ENCODE measurements at places on chromosomes 3 and 15.

DNA sequence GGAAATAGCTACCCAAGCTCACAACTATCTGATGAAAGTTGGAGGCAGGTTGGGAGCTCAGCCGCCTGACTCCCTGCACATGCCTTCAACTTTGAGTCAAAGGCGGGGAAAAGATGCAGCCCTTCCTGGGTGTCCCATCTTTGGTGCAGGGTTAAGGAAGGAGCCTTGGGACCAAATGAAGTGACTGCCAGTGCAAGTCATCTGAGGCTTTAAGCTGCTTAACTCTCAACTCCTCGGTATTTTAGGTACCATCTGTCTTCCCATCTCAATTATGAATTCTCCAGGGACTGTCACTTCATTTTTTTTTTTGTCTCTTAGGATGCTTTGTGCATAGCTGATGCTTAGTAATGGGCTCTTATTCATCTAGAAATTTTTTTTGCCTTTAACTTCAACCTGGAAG, 408.8 kb upstream of the C2CD4B start:
- DNase-seq, result no peak

DNA sequence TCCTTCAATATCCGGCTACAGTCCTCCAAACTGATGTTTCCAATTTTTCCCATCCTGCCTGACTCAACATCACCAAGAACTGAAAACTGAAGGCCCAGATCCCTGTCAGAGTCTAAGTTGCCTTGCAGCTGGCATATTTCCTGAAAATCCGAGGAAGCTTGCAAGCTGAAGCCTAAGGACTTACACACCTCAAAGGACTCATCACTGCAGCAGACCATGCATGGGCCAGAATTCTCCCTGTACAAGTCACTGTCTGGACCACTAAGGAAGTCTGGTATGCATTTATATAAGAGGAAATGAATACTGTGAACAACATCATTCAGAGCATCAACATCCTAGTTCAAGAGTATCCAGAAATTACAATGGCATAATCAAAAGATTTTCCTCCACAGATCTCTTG, 548.8 kb upstream of the MDFIC2 start:
- DNase-seq, result no peak

DNA sequence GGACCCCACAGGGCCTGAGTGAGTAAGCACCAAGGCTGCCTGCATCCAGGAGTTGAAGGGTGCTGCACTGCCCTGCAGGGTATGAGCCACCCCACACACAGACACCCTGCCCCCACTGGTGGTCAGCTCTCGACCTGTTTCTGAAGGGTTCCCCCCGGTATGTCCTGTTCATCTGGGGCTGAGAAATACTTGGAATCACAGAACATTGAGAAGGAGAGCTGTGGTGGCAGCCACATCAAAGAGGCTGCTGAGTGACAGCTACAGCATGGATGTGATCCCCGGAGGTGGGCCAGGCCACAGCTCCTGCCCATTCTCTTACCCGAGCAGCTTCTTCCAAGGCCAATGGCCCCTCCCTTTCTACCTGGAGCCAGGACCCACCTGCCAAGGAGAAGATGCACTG, 66.4 kb upstream of the PLXNA1 start:
- DNase-seq, result no peak

DNA sequence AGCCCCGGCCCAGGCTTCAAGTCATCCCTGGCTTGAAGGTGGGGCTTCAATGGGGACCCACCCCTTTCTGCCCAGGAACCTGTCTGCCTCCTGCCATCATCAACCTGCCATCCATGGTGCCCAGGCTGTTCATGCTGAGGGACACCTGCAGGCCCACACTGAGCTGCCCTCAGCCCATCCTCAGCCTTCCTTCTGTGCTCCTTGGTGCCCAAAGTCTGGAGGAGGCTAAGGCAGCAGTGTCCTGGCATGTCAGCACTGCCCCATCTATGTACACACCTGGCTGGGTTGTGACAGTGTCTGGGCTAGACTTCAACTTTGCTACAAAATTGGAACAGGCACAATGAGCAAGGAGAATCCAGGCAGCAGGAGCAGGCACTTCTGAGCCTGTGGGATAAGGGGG, 745.3 kb upstream of the EPHA6 start:
- DNase-seq, result no peak

- DNase-seq, result peak; percentile 75
Measured at GRCh38 chr15:73318463-73319351, 50.1 kb downstream of the HCN4 start.
